CD8-positive, alpha-beta memory T cell (primary cell): ENCODE measurements at places on chromosomes 2 and 18.

DNA sequence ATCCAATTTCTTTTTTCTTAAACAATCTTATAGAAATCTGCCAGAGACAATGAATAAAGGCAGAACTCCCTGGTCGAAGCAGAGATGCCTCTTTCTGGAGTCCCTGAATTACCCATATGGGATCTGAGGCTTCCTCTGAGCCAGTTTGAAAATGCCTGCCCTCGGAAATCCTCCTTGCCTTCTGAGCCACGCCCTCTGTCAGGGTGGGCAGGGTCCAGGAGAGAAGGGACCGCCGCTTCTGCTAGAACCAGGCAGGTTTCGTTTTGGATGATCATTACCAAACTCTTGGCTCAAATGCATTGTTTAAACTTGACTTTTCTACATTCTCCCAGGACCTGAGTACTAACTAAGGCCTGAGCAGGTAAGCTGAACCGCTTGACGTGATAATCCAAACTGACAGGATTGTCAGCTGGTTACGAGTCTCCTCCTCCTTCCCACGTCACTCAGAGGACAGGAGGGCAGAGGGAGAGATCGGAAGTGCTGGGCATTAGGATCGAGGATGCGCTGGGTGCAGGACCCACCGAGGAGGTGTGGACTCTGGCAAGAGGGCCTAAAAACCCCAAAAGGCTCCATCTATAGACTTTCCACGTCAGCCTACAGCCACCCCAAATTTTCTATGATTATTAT, 128.4 kb downstream of the KLHL29 start:
- no peak for DNase-seq

- DNase-seq: no peak
Observed at GRCh38 chr2:28397043-28397381, 4.4 kb downstream of the FOSL2 start.

DNA sequence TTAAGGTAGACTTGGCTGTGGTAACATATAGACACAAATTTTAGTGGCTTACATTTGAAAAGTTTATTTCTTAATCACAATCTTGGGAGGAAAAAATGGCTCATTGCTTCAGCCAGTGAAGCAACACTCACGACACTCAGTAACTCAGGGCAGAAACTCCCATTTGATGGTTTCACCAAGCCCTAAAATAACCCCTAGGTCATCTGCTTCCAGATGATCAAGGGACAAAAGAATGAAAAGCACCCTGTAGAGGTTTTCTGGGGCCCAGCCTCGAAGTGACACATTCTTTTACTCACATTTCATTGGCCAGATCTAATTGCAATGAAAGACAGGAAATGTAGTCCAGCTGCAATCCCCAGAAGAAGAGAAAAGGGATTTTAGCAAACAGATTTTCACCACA, 275.9 kb downstream of the TMX3 start:
- no peak for DNase-seq

GRCh38 chr2:207123335-207123744, 42.4 kb downstream of the KLF7 start:
- DNase-seq: no peak

DNA sequence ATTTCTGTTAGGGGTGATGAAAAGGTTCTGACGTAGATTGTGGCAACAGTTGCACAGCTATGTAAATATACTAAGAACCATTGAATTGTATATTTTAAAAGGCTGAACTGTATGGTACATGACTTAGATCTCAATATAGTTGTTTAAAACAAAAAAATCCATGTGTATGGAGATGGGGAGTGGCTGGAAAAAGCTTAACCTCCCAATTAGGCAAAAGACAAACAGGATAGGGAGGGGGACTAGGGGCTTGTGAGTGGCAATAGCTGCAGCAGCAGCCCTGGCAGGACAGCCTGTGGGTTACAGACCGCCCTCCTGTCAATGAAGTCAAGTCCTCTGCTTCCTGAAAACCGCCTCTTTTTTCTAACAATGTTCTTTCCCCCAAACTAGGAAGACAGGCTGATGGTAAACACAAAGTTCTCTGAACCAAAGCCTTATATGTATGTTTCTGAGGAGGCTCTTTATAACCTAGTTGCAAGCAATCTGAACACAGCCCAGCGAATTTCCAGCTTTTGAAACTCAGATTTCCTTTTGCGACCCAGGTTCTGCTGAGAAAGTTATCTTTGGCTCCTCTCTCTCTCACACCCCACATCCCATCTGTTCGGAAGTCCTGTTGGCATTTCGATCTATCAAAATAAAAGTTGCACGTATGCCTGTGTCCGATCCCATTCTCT, 10.3 kb downstream of the ATP8B1 start:
- no peak for DNase-seq

DNA sequence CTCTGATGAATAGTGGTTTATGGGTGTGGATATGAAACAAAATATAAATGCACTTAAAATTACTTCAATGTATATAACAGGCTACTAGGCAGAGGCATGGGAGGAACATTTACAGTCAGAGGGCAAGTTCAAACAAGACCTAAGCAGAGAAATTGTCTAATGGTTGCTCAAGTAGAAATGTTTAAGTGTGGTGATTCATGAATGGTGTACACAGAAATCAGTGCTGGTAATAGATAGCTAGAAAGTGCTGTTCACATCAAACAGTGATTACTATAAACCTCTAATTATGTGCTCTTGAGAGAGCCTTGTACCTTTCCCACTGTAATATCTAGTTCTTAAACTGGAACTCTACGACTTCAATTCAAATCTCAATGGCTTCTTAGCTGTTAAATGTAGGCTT, 485.1 kb downstream of the NRXN1 start:
- no peak for DNase-seq
